ENCODE measurements at places on chromosomes 4 and X.

DNA sequence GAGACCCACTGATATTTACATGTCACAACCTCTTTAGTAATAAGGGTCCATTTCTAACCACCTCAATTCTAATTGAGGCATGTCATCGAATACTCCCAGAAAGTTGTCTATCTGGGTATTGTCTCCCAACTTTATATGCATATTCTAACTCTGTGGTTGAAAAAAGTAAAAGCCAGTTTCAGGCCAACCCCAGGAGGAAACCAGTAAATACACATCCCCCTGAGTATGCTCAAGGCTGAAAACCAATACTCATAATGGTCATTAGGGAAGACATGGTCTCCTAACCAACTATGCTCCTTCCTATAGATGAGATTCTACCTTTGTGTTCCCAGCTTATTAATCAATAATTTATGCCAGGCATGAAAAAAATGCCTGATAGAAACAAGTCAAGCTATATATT is 96.6 kb downstream of the SH3KBP1 start:
- DNase-seq = no peak

GRCh38 chr4:177177541-177178081 is 132.1 kb upstream of the NEIL3 start:
- no peak for DNase-seq

GRCh38 chrX:111168314-111168713 is 72.3 kb downstream of the PAK3 start:
- no peak for DNase-seq

- DNase-seq = no peak
Measured at GRCh38 chr4:75429208-75429607, 85.0 kb downstream of the RCHY1 start.

DNA sequence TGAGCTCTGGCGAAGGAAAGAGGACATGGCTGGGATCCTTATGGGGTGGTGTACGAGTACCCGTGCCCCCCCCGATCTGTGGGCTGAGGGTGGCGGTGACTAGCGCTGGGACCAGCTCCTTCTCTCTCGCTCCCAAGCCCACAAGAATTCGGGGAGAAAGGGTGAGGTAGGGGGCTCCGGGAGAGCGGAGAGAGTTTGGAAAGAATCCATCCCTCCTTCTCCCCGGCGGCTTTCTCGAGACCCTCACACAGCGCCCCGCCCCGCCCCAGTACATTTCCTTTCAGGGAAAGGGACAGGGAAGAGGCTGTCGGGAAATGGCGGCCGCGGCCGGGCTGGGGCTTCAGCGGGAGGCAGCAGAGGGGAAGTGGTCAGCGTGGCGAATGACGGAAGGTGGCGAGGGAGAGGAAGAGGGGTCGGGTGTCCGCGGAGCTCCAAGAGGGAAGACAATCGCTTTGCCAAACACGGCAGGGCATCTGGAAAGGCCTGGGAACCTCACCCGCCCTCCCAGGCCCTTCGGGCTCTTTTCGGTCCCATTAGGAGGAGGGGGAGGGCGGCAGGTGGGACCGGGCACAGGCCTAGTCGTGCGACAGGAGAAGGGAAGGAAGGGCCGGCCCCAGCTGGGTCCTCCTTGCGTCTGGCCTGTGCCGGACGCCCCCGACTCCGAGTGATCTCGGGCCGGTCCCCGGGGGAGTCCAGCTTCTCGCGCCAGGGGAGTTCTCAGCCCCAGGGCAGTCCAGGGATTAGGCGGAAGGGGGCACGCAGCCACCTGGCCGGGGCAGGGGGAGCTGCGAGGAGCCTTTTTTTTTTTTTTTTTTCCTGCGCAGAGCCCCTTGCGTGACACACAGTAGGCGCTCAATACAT is 10.2 kb downstream of the HNRNPH2 start:
- peak; percentile 53 for DNase-seq

DNA sequence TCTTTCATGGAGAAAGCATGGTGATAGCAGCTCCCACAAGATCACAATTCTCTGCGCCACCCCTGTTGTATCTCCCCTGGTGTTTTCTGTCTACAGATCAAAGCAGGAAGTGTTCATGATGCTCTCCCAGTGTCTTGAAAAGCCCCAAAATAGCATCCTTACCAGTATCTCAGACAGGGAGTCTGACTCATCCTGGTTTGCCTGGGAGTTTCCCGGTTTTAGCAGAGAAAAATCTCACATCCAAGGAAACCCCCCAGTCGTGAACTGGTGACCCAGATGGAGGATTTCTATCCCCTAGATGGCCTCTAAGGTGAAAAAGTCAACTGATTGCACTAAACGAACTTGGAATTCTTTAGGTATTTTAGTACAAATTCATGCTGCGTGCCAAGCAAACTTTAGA is 64.3 kb upstream of the NR0B1 start:
- no peak for DNase-seq

GRCh38 chr4:70874268-70875156 is 27.7 kb upstream of the MOB1B start:
- no peak for DNase-seq

- DNase-seq = no peak
Measured at GRCh38 chrX:88072339-88073030, 554.9 kb downstream of the KLHL4 start.

GRCh38 chrX:124619710-124620109 is 273.3 kb downstream of the SH2D1A start:
- no peak for DNase-seq

DNA sequence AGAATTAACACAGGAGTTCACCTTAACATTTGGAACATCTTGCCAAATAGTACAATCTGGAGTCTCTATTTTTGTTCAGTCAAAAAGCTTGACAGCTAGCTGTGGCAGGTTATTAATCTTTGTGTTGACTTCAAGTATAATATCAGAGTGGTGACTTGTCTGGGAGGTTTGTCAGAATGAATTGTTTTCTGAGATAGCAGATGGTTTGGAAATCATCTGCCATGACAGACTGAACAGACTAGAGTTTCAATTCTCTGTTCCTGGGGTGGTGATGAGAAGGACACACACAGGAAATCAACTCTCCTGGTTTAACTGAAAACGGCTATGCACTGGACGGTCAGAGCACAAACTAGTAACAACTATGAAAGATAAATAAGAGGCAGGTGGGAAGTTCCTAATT is 203.3 kb upstream of the EMCN start:
- DNase-seq = peak; percentile 46

- DNase-seq = peak; percentile 10
Measured at GRCh38 chr4:72326692-72327632, 242.1 kb downstream of the ADAMTS3 start.

DNA sequence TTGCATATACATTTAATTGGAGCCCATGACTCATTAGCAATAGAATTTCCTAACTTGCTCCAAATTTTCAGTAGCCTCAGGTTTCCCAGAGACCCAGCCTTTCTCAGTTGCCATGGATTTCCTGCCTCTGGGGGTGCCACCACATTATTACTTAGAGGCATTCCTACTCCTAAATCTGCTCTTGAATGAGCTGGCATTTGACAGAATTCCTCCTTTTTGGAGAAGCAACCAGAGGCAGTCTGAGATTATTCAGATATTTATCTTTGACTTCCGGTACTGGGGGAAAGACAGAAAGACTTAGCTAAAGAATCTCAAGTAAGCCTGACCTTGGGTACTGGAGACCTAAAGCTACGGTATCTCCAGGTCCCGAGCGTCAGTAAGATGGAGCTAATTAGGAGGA is 76.3 kb downstream of the DCHS2 start:
- no peak for DNase-seq

DNA sequence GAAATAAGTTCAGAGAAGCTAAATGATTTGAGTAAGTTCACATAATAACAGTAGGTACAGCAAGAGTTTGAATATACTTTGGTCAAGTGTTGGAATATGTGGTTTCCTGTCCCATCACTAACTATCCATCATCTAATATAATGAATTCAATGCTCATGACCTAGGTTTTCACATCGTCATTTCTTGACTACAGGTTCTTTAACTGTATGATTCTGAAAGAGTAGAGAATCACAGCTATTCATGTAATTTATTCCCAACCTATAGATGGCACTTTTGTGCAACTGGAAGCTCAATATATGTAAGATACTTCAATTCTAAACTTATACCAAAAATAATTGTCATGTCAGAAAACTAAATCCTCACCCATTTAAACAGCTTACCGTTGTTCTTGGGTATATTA is 53.1 kb downstream of the TIGD2 start:
- no peak for DNase-seq

- no peak for DNase-seq
Measured at GRCh38 chr4:156999175-156999517, 27.5 kb upstream of the PDGFC start.

- no peak for DNase-seq
Measured at GRCh38 chr4:84916227-84916626, 50.3 kb downstream of the WDFY3 start.

GRCh38 chr4:2673157-2673556 is 83.0 kb downstream of the TNIP2 start:
- DNase-seq = no peak

DNA sequence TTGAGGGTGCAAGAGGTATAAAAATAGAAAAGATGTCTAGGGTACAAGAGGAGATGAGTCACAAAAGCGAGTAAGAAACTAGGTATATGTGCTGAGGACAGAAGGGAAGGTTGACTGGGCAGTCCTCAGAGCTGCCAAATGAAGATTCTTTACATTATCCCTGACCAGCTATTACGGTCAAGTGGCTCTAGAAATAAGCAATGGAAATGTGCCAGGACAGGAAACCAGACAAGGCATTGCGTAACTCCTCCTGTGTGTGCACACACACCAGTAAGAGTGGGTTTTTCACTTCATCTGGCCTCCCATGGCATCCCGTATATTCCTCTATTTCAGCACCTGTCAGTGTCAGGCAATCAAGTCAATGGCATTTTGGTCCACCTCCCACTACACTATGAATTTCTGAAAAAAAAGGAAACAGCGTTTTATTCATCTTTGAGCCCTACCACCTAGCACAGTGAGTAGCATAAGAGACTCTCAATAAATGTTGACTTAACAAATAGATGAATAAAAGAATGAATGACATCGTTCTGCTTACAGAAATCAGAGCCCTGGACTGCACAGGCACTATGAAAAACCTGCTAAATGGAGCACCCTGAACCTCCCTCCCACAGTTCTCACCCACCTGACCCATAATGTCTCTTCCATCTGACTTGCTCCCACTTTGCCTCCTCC is 62.6 kb upstream of the KLF3 start:
- no peak for DNase-seq

- no peak for DNase-seq
Measured at GRCh38 chrX:118694638-118695037, 32.8 kb upstream of the IL13RA1 start.

DNA sequence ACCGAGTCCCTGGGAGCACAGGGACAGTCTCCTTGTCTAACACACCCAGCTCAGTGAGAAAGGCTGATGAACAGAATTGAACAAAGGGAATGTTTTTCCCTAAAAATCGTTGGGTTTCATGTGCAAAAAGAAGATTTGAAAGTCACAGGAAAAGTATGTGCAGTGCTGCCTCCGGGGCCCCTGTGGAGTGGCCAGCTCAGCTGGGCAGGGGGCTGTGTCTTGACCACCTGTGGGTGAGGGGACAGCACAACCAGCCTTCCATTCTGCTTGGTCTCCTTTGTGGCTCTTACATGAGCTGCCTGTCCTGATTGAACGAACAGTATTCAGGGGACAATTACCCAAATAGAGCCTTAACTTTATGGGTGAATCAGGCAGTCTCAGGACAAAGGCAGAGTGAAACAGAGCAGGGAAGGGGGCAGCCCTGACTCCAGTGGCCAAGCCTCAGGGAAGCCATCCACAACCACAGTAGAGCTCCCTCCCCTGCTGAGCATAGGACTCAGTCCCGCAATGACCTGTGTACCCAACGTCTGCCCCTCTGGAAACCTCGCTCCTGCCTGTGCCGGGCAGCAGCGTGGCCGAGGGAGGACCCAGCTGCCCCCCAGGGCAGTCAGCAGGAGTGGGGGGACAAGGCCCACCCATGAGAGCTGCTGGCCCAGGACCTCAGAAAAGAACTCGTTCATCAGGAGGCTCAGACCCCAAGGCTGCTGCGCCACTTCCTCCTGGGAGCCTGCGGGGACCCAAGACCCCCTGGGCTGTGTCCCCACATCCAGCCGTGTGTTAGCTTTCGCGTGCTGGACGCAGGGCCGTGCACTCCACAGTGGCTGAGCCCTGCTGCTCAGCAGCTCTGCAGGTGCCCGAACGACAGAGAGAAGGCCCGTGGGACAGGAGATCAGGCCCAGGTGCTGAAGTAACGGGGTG is 59.6 kb upstream of the MXD4 start:
- no peak for DNase-seq

All from cerebellum (tissue), 4 donors.